ENCODE measurements at places on chromosomes 4 and X.

DNA sequence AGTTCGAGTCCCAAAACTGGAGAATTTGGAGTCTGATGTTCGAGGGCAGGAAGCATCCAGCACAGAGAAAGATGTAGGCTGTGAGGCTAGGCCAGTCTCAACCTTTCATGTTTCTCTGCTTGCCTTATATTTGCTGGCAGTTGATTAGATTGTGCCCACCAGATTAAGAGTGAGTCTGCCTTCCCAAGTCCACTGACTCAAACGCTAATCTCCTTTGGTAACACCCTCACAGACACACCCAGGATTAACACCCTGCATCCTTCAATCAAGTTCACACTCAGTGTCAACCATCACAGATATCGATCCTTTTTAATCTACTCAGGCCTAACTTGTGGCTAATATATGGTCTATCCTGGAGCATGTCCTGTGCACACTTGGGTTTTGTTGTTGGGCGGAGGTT lies 18.0 kb upstream of the MAEA start:
- no peak for ATAC-seq

GRCh38 chr4:175927121-175927520 lies 115.1 kb upstream of the GPM6A start:
- ATAC-seq, result no peak

GRCh38 chr4:173536808-173537429 lies 6.9 kb upstream of the HAND2 start:
- ATAC-seq, result no peak

GRCh38 chr4:48683784-48684666 lies 96.1 kb downstream of the FRYL start:
- peak; percentile 83 for ATAC-seq

- peak; percentile 51 for ATAC-seq
Measured at GRCh38 chrX:51894697-51895336, 1.4 kb downstream of the MAGED1 start.

GRCh38 chr4:144584428-144584827 lies 61.5 kb upstream of the HHIP start:
- ATAC-seq, result no peak

DNA sequence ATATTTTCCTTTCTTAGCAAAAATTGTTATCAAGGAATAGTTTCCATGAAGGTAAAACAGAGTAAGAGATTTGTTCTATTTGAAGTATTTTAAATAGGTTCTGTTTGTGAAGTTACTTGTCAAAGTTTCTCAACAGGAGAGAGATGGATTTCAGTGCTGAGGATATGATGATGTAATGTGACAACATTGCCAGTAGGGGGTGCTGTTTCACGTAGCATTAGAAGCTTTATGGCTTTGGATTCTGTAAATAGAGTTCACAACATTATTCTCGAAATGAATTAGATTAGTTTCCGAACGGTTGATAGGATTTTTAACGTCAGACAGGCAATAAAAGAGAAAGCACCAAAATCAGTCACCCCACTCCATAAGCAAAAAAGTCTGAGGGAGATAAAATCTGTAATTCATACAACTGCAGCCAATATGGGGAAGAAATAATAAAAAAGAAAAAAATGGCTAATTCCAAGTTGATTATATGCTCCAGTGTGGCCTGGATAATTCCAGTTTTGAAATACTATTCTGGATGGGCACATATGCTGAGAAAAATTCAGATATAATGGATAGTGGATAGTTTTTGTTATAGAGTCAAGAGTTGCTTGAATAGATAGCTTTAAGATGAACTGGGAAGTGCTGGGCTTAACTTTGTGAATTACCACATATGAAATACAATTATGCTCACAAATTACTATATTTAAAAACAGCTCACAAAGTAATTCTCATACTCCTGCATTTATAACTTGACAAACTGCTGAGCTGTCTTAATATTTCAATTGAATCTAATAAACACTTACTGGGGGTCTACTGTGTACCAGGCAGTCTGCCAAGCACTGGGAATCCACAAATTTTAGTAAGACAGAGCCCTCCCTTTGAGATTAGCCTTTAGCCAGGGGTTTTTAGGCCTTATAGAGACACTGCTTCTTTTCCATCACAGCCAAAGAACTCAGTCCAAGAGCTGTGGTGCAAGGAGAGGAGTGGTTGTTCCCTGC lies 109.1 kb downstream of the GPAT3 start:
- ATAC-seq, result no peak

DNA sequence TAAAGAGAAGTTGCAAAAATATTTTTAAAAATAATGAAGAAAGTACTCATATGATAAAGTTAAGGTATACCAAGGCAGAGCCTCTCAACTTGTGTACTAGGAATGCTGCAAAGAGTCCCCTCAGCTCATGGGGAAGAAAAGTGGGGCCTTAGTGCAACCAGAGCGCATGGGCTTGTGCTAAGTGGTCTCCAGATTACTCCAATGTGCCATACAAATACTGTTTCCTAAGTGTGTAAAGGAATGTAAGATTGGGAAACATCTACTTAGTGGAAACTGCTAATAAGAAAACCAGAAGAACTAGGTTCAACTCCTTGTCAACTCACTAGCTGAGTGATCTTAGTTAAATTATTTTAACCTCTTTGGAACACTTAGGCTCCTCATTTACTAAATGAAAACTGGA lies 39.1 kb downstream of the NAF1 start:
- ATAC-seq, result no peak

- no peak for ATAC-seq
Measured at GRCh38 chrX:75786290-75786689, 1.2 kb upstream of the MAGEE2 start.

GRCh38 chrX:129606918-129607317 lies 47.8 kb downstream of the APLN start:
- ATAC-seq, result no peak

- ATAC-seq, result no peak
Measured at GRCh38 chr4:82906469-82906868, 5.9 kb downstream of the THAP9 start.

DNA sequence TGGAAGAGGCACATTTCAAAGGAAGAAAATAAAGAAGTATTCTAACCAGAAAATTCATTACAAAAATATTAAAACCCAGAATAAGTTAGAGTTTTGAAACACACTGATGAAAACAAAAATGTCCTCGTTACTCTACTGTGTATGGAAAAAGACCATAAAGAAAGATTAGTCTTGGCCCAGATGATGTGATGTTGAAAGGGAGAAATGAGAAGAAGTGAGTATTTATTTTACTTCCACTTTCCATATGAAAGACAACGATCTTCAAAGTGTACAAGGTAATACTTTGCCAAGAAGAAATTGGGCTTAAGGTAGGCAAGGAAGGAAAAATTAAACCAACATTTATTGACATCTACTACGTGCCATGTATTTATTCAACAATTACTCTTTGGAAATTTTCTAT lies 48.6 kb upstream of the EMCN start:
- no peak for ATAC-seq

DNA sequence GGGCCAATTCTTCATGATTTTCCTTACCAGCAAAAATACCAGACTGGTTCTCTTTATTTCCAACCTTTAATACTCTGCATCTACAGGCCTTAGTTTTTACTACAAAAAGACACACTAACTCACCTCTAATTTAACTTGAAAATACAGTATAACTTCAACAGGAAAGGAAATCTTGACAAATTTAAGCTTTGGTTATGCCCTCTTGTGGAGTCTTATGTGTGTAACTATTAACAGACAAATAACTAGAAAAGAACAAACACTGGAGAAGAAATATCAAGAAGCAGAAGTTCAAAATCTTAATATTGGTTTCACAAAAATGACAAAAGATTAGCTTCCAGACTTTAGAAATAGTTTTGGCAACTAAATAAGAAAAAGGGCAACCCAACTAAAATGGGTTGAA lies 33.0 kb downstream of the PPA2 start:
- no peak for ATAC-seq

- no peak for ATAC-seq
Measured at GRCh38 chr4:24024605-24025004, 134.8 kb upstream of the PPARGC1A start.

DNA sequence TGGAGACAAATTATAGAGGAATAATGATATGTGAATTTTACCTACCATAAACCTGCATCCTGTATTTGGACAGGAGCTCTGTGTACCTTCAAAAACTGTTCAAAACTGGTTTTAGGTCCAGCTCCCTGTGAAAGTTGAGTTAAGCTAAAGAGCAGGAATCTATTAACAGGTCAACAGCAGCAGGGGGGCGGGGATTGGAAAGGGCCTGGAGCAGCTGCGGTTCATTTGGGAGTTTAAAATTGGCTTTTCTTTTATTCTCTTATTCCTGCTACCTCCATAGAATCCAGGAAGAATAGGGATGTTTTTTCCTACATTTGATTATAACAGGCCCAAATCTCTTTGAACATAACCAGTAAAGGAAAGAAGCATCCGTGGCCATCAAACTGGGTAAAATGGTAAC lies 23.8 kb downstream of the SHROOM3 start:
- no peak for ATAC-seq

DNA sequence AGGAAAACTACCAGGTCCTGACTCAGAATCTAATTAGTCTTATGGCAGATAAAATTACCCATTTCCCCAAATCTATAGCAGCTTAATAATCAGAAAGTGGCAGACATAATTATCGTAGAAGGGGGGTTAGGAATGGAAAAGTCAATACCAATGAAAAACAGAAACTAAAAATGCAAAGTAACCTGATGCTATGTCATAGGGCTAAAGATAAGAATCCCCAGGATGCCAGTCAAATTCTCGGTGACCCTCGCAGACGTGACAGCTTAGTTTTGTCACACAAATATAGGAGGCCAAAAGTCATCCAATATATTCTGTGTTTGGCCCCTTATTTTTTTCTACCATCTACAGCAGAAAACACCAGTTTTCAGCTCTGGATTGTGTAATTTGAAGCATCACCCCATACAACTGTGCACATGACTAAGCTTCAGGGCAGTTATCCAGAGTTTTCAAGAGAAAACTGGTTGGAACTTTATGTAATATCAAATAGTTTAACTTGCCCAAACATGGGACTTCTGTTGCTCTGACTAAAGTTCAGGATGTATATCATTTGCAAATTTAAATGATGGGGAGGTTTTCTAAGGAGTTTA lies 30.9 kb downstream of the RASSF6 start:
- peak; percentile 11 for ATAC-seq

GRCh38 chr4:189823591-189823990 lies 117.1 kb upstream of the FRG1 start:
- no peak for ATAC-seq

GRCh38 chr4:80365928-80366327 lies 30.4 kb downstream of the CFAP299 start:
- ATAC-seq, result peak; percentile 59

DNA sequence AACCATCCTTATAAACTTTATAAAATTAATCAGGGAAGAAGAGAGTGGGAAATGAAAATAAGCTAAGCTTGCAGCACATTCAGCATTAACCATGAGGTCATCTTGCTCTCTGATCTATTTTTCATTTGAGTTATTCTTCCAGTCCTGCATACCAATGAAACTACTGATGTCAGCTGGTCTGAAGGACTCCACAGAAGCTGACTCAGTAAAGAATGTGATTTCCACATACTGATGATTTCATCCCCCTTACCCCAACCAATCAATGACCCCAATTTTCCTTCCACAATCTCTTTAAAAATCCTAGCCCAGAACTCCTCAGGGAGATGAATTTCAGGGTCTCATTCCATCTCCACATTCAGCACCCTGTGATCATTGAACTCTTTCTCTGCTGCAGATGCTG lies 18.8 kb upstream of the DSPP start:
- ATAC-seq, result no peak

DNA sequence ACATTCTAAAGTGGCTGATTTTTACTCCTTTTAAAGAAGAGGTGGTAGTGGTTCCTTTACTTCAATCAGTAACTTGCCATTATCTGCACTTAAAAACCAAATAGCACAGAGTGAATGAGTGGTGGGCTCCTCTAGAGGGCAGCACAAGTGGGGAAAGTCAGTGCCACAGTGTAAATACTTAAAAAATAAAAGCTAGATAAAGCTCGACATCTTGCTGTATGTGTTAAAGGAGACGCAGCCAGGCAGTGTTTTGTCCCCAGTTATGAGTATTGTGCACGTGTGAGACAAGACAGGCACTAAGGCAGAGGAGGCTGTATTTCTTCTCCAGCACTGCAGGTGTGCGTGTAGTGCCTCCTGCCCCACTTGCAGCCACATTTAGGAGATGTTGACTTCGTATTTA lies 24.6 kb downstream of the NAP1L5 start:
- no peak for ATAC-seq

DNA sequence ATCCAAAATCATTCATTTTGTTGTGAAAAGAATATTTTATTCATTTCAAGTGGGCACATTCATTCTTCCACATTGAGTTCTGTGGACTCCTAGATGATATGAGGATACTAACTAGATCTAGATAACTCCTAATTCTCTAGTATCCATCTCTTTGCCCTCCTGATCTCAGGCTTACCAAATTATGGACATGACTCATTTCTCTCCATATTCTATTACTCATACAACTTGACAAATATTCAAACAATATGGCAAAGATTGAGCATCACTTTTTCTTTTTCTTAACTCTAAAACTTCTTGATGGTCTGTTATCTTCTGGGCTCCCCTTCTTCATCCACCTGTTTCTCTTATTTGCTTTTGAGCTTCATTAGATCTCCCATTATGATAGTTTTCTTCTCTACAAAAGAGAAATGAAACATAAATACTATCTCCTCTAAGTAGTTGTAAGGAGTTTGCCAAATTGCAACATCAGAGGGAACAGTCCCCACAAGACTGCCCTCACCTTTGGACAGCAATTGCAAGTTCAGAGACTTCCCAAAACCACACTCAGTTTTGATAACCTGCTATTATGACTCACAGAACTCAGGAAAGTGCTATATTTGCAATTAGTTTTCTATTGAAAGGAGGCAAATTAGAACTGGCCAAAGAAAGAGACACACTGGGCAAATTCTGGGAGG lies 422.9 kb downstream of the SPRY1 start:
- no peak for ATAC-seq

- no peak for ATAC-seq
Measured at GRCh38 chr4:20297261-20297660, 45.6 kb downstream of the SLIT2 start.

- peak; percentile 81 for ATAC-seq
Measured at GRCh38 chr4:171629182-171629581, 184.0 kb upstream of the GALNTL6 start.

GRCh38 chr4:181753207-181753606 lies 490.0 kb upstream of the TENM3 start:
- ATAC-seq, result no peak

DNA sequence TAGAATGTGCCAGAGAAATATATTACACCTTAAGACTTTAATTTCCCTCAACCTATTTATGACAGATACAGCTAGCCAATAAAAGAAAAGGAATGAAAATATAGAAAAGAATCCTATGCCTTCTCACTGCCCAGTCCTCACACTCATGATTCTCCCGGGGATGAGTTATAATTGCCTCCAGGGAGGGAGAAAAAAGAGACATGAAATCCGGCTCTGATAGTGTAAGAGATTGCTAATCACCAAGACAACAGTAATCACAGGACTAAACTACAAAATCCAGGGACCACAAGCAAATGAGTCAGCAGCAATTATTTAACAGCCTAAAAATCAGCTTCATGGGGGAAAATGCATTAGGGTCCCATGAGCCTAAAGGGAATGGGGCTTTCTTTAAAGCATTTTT lies 95.9 kb upstream of the DUSP21 start:
- no peak for ATAC-seq

GRCh38 chr4:140085062-140085622 lies 68.8 kb downstream of the MAML3 start:
- ATAC-seq, result no peak

All from stimulated activated memory B cell treated with anti-CD40 and anti-IgM and Interleukin-4, amounts not matched to agents 10 μg/mL and 1 μg/mL and 100 μg/mL, for 72 hours (primary cell).